Inflammatory macrophage treated with lipopolysaccharide for 4 hours (primary cell): ENCODE measurements at places on chromosomes 2 and 18.

DNA sequence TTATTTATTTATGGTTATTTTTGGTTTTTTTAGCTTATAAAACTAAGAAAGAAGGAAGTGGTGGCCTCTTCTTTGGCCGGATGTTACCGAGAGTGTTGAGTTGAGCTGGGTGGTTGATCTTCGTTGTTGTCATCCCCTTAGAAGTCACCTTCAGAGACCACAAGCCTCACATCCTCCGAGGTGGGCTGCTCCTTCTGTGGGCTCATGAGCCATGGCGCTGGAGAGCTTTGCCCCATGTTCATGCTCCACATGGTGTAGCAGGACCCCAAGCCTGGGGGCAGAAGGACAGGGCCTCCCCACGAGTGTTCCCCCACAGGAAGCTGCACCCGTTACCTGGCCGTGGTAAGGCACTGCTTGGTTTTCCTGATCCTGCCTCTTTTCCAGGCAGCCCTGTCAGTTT, 23.4 kb downstream of the SNTG2 start:
- no peak for DNase-seq

- no peak for DNase-seq
Measured at GRCh38 chr2:181785691-181786344, 105.5 kb upstream of the NEUROD1 start.

DNA sequence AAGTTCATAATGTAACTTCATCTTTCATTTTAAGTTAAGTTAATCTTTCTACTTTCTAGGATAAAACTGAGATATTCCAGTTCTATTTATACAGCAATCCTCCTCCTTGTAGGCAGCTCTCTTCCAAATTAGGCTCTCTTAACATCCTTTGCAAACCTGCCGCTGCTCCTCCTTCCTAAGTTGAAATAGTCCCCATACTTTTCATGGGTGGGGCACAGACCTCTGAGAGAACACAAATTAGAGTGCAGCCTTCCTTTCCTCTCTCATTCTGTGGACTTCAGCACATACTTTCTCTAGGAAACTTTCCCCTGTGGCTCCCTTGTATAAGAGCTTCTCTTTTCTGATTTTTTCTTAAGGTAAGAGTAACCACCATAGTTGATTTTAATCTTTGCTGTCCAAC, 28.3 kb downstream of the TWSG1 start:
- no peak for DNase-seq

DNA sequence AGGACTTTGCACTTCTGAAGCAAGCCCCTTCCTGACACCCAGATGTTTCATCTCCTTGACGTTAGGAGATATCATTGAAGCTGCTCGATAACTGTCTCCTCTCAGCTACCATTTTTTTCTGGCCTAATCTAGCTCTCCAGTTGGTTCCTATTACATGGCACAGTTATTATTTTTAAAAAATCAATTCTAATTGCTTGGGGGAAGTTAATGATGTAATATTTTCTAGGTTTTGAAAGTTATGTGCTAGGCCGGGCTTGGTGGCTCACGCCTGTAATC, 22.5 kb upstream of the RAB31 start:
- DNase-seq: peak; percentile 14

DNA sequence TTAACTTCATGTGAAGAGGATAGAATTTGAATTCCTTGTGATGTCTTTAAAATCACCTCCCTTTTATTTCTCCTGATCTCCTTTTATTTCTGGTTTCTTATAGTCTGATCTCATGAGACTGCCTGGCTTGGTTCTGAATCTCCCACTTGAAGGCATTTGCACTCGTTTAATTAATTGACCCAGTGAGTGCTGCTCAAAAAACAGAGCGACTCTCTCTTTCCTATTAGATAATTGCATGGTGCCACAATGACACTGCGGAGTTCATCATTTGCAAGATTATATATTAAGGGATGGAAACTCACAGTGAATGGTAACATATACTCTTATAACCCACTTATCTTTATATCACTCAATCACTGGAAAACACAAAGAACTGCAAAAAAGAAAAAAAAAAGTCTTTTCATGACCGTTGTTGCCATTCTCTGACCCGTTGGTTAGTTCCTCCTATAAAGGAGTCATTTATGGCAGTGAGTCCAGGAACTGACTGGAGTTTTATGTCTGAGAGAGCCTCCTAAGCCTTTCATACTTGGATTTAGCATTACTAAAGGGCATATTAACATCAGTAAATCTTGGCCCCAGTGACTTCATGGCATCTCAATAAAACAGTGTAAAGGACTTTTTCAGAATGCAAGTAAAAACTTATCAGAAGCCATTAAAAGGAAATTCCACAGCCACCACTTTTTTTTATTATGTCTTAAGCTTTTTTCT, 103.3 kb upstream of the EPHA4 start:
- DNase-seq: no peak

DNA sequence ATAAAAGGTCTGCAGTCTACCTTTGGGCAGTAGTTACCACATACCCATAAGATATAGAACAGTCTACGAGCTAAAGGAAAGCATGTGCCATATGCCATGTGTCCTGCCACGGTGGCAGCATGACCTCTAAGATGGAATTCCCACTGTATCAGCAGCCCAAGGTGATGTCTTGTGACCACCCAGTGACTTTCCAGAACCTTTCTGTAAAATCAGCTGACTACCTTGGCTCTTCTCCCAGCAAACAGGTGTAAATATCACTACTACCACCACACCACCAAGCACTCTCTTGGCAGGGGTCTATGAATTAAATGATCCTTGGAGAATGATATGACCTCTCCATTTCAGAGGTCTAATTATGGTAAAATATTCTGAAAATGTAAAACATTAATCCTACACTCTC, 99.6 kb downstream of the METTL8 start:
- no peak for DNase-seq

- DNase-seq: no peak
Measured at GRCh38 chr2:30252723-30253701, 21.7 kb downstream of the LBH start.

DNA sequence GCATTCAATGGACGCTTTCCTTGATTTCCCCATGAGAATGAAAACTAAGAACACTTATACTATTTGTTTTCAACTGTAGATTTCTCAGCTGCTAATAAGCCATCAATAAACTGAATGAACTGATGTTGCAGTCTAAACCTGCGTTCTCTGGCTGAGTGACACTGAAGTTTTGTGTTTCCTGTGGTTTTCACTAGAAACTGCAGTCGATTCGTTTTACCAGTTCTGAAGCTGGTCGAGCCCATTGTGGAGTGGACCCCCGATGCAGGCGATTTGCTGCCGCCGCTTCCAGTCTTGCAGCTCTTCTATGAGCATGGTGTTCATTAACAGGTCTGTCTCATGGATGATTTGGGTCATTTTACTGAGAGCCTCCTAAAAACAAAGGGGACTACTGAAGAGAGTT, 50.6 kb upstream of the STAT1 start:
- no peak for DNase-seq

GRCh38 chr2:138107288-138107687, 143.0 kb downstream of the HNMT start:
- DNase-seq: no peak

GRCh38 chr2:158414538-158414937, 42.0 kb downstream of the CCDC148 start:
- DNase-seq: no peak

DNA sequence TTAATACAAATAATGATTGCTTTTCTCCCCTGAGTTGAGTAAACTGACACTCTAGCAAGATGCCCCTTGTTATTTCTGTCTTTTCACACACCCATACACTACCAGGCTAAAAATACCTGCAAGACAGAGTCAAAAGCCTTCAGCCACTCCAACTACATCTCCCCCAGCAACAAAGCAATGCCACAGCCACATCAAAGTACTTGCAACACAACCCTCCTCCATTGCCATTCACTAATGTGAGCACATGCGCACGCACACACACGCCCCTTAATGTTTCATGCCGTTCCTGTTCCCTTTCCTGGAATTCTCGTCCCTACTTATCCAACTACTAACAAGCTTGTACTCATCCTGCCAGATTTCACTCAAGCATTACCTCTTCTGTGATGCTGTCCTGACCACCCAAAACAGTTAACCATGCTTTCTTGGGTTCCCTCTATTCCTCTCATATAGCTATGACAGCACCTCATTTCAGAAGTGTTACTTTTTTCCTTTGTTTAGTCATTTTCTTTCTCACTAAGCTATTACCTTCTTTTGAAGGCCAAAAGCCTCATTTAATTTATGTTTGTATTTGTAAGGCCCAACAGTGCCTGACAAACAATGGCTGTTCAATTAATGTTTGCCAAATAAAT, 29.6 kb downstream of the SLC25A12 start:
- DNase-seq: no peak

DNA sequence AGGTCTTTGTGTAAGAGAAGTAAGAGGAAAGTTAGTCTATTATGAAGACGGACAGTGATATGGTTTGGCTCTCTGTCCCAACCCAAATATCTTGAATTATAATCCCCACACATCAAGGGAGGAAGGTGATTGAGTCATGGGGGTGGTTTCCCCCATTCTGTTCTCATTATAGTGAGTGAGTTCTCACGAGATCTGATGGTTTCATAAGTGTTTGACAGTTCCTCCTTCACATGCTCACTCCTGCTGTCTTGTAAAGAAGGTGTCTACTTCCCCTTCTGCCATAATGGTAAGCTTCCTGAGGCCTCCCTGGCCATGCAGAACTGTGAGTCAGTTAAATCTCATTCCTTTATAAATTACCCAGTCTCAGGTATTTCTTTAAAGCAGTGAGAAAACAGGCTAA, 67.6 kb downstream of the NEURL3 start:
- DNase-seq: peak; percentile 66

- DNase-seq: no peak
Measured at GRCh38 chr2:217208867-217209266, 349.0 kb upstream of the TNP1 start.

GRCh38 chr2:176317199-176317598, 48.0 kb downstream of the MTX2 start:
- no peak for DNase-seq

DNA sequence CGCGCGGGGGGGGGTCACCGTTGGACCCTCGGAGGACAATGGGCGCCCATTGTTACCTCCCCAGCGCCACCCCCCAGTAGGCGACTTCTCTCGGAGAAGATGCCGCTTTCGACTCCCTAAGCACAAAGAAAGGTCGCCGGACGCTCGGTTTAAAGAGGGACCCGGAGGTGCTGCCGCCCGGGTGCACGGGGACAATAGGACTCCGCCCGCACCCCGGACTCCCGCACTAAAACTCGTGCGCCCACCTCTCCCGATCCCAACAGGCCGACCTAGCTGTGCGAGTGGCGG, 318 bp upstream of the CDC42EP3 start:
- no peak for DNase-seq

- peak; percentile 19 for DNase-seq
Measured at GRCh38 chr2:227460833-227461232, 11.1 kb upstream of the AGFG1 start.

DNA sequence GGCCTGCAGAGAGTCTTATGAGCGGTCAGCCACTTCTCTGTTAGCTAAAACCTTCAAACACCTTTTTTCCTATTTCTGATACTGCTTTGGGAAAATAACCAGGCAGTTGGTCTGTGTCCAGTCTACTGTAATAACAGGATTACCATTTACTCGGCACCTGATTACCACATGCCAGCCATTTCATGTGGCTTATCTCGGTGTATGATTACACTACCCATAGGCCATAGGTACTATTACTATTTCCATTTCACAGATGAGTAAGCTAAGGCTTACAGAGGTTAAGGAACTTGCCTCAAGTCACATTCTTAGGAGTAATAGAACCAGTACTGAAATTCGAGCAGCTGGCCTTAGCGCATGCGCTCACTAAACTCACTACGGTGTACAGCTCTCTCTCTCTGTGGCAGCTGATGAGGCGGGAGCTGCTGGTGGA, 147.2 kb upstream of the L3MBTL4 start:
- no peak for DNase-seq

DNA sequence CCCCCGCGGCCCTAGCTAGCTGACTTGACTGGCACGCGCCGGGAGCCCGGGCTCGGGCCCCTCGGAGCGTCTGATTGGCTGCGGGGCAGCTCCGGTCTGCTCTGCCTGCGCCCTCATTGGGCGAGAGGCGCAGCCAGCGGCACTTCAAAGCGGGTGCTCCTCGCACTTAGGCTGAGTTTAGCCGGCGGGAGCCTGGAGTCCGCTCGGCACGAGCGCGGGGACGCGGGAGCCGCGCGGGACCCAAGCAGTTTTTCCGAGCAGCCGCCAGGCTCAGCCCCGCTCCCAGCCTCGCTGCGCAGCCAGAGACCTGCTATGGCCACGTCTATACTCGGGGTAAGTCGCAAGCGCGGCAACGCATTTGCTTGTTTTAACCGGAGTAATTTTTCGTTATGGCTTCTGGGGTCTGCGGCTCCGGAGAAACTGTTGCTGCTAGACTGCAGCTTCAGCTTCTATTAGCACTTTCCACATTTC, at the start of gene SP9:
Gene SP9 (plus strand): TSS at position 174 of the 471 bp plus-strand sequence. CDS start 139 bp downstream, at position 313.
- peak; percentile 44 for DNase-seq

GRCh38 chr2:4618141-4618540, 914.8 kb downstream of the DCDC2C start:
- DNase-seq: no peak

- no peak for DNase-seq
Measured at GRCh38 chr18:12410081-12410481, 2.4 kb downstream of the PRELID3A start.

GRCh38 chr2:100260712-100261620, 61.3 kb downstream of the LONRF2 start:
- DNase-seq: peak; percentile 49

GRCh38 chr2:11679486-11680181, 9.6 kb upstream of the NTSR2 start:
- DNase-seq: no peak
